ENCODE measurements at places on chromosomes 6 and 20. TPM values are rescaled to one million over a fixed set of nuclear protein-coding genes. Genes with fewer than 3 reads are reported as not detected.

SLC35F1 gene
- not detected for polyA plus RNA-seq

DNA sequence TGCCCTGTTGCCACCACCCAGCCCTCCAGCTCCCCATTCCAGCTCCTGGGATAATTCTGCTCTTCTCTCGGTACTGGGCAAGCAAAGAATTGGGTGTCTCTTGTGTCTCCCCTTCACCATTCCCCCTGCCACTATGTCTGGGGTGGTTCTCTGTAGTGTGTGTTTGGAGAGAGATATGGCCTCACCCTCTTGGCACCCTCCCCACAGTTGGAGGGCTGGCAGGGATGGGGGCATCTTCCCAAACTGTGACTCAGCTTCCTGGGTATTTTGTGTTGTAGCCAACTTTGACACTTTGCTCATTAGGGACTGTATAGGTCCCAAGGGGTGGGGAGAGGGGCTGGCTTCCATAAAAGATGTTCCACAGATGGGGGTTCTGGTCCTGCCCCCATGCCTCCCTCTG is 1.7 kb downstream of the TNXB start:
- H3K27ac ChIP-seq, result no peak overlapping the region
- H3K36me3 ChIP-seq, result no peaks in the 10 kb centered on the region
- DNase-seq, result no peak
- H3K4me1 ChIP-seq, result peaks cover 14% of the 10 kb centered on the region

GRCh38 chr6:157674061-157674460 is 149.0 kb upstream of the SNX9 start:
- no peaks in the 10 kb centered on the region for H3K36me3 ChIP-seq
- H3K27ac ChIP-seq, result no peak overlapping the region
- H3K4me1 ChIP-seq, result peaks cover 3% of the 10 kb centered on the region
- no peaks in the 10 kb centered on the region for H3K27me3 ChIP-seq

GRCh38 chr20:17679941-17680835 is 1.9 kb downstream of the RRBP1 start:
- H3K27ac ChIP-seq, result peak overlapping the region; percentile 43
- H3K4me3 ChIP-seq, result peak overlapping the region; percentile 4
- peaks cover 13% of the 10 kb centered on the region for H3K4me1 ChIP-seq
- DNase-seq, result peak; percentile 20

BMP5 gene
- polyA plus RNA-seq, result not detected

DNA sequence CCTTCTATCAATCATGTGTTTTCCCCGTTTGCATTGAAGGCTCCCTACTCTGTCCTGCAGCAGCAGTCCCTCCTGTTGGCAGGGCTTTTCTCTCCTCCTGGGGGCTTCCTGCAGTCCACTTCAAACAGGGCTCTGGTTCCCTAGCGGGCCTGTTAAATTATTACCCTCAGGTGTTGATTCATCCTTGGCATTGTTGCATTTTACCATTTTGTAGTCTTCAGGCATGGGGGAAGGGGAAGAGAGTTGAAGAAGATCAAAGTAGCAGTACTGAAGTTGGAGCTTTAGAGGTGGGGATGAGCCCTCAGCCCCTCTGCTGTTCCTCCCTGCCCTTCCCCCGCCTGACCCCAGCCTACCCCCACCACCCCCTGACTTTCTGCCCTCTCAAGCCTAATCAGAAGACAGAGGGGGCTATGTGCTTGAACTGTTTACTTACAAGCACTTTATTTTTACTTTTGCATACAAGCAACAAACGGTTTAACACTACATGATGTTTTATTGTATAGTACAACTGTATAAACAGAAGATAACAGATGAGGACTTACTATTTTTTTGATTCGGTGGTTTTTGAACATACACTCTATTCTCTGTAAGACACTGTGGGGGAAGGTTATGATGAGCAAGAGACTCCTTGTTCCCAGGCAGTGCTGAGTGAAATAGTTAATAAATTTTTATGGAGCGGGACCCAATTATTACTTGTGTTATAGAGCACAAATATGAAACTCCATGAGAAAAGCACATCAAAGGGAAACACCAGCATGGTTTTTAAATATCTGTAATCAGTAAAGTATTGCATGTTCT is 169.7 kb downstream of the EYA4 start:
- H3K4me3 ChIP-seq, result no peak overlapping the region
- no peaks in the 10 kb centered on the region for H3K36me3 ChIP-seq
- no peak overlapping the region for H3K27ac ChIP-seq
- no peaks in the 10 kb centered on the region for H3K27me3 ChIP-seq
- DNase-seq, result no peak

DNA sequence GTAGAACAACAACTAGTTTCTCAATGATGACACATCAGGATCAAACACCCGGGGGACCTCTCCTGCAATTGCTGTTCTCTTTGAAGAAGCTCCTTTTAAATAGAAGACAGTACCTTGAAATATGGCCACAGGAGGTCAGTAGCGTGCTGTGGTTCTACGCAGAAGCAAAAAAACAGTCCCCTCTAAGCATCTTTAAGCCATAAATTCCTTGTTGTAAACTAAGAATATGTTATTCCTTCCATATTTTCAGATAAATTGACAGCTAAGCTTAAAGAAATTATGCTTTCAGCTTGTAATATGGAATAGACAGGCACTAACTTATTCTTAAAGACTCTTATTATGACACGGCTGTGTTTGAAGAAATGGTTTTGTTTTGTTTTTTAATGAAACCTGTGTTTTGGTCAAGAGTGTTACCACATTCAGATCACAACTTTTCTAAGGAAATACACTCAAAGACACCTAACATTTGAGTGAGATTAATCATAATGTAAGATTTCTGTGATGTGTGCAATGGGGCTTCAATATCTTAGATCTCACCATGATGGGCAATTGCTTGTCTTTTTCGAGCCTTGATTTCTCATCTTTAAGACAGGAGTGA is 49.7 kb upstream of the IL20RA start:
- H3K27me3 ChIP-seq, result no peaks in the 10 kb centered on the region
- peak; percentile 39 for DNase-seq
- H3K4me1 ChIP-seq, result peaks cover 4% of the 10 kb centered on the region
- H3K4me3 ChIP-seq, result no peak overlapping the region
- H3K36me3 ChIP-seq, result no peaks in the 10 kb centered on the region

GRCh38 chr20:7231303-7231702 is 463.8 kb downstream of the BMP2 start:
- DNase-seq, result no peak
- no peak overlapping the region for H3K4me3 ChIP-seq
- no peaks in the 10 kb centered on the region for H3K4me1 ChIP-seq
- H3K36me3 ChIP-seq, result no peaks in the 10 kb centered on the region

GRCh38 chr20:63080411-63080810 is 73.6 kb upstream of the BHLHE23 start:
- H3K4me3 ChIP-seq, result no peak overlapping the region
- H3K36me3 ChIP-seq, result no peaks in the 10 kb centered on the region
- DNase-seq, result no peak
- H3K4me1 ChIP-seq, result no peaks in the 10 kb centered on the region
- no peak overlapping the region for H3K27ac ChIP-seq

COMMD7 gene
- 105 TPM for polyA plus RNA-seq

DNA sequence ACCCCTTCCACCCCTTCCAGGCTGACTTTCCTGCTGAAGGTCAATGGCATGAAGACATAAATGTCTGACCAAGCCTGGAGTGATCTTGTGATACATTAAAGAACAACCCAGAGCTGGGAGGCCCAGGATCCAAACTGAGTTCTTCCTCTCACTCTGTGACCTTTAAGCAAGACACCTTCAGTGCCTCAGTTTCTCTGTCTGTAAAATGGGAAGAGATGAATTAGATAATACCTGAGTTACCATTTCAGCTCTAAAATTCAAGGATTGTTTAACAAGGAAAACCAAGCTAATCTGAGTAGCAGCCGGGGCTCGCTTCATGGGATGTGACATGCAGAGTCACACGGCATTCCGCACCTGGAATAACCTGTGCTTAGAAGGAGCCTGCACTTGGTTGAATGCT is 7.0 kb upstream of the NFATC2 start:
- H3K27me3 ChIP-seq, result no peaks in the 10 kb centered on the region
- no peak for DNase-seq
- H3K36me3 ChIP-seq, result no peaks in the 10 kb centered on the region
- H3K4me3 ChIP-seq, result no peak overlapping the region
- no peaks in the 10 kb centered on the region for H3K4me1 ChIP-seq

GRCh38 chr6:6843057-6843627 is 254.6 kb downstream of the LY86 start:
- H3K27ac ChIP-seq, result no peak overlapping the region
- H3K27me3 ChIP-seq, result no peaks in the 10 kb centered on the region
- DNase-seq, result no peak
- no peaks in the 10 kb centered on the region for H3K4me1 ChIP-seq
- no peak overlapping the region for H3K4me3 ChIP-seq

- no peaks in the 10 kb centered on the region for H3K27me3 ChIP-seq
- DNase-seq, result no peak
- H3K4me3 ChIP-seq, result no peak overlapping the region
These were observed 298.8 kb downstream of the FOXA2 start for GRCh38 chr20:22285555-22285954.

- no peak for DNase-seq
- H3K27ac ChIP-seq, result no peak overlapping the region
- no peaks in the 10 kb centered on the region for H3K36me3 ChIP-seq
- H3K4me1 ChIP-seq, result no peaks in the 10 kb centered on the region
- no peaks in the 10 kb centered on the region for H3K27me3 ChIP-seq
- H3K4me3 ChIP-seq, result no peak overlapping the region
These were observed 1304.6 kb downstream of the EPHA7 start for GRCh38 chr6:92114797-92115196.

SLC17A1 gene
- not detected for polyA plus RNA-seq

GRCh38 chr6:34275128-34275804 is 26.5 kb upstream of the SMIM29 start:
- H3K36me3 ChIP-seq, result no peaks in the 10 kb centered on the region
- no peak overlapping the region for H3K4me3 ChIP-seq
- DNase-seq, result no peak
- no peaks in the 10 kb centered on the region for H3K4me1 ChIP-seq

DNA sequence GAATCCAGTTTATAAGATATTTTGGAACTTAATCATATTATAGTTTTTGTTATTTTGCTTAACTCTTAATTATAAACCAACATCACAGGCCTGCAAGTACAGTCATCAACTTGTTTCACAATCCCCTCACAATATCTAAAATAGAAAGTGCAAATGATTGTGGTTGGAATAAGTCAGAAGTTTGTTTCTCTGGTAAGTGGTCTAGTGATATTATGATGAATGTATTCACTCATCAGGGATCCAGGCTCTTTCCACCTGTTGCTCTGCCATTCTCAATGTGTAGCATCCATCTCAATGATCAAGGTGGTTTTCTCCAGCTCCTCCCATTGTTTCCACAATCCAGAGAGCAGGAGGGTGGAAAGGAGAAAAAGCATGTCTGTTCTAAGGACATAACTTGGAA is 54.2 kb downstream of the OPN5 start:
- no peak overlapping the region for H3K4me3 ChIP-seq
- H3K27ac ChIP-seq, result no peak overlapping the region
- no peaks in the 10 kb centered on the region for H3K27me3 ChIP-seq
- no peak for DNase-seq

DNA sequence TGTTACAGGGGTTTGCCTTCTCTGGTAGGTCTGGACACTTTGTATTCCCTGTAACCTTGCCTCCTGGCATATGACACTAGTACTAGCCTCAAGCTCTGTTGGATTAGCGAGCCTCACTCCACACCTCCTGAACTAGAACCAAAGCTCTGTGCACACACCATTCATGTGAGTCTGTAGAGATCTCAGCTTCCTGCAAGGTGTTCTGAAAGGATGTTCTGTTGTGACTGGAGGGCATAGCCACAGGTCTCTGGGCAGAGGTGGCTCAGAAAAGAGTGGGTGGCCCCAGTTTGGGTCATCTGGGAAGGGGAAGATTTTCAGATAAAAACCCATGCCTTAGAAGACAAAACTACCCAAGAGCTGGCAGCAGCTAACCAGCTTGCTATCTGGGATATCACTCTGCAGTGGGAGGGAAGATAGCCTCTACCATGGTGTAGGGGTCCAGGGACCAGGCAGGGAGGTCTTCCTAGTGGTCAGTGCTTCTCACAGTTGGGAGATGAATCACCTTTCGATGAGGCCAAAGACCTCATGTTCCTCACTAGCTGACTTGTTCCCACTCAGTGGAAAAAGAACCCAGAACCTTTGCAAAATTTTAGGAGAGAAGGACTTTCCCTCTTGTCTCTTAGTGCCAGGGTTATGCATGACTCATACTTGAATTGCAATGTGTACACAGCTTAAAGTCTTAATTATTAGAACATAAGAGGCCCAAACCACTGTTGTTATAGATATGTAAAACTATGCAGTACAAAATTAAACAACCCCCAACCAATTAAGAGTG is 41.4 kb downstream of the HLA-F start:
- H3K27me3 ChIP-seq, result peaks cover 5% of the 10 kb centered on the region
- H3K36me3 ChIP-seq, result no peaks in the 10 kb centered on the region
- H3K4me3 ChIP-seq, result no peak overlapping the region
- no peak for DNase-seq
- no peaks in the 10 kb centered on the region for H3K4me1 ChIP-seq

DNA sequence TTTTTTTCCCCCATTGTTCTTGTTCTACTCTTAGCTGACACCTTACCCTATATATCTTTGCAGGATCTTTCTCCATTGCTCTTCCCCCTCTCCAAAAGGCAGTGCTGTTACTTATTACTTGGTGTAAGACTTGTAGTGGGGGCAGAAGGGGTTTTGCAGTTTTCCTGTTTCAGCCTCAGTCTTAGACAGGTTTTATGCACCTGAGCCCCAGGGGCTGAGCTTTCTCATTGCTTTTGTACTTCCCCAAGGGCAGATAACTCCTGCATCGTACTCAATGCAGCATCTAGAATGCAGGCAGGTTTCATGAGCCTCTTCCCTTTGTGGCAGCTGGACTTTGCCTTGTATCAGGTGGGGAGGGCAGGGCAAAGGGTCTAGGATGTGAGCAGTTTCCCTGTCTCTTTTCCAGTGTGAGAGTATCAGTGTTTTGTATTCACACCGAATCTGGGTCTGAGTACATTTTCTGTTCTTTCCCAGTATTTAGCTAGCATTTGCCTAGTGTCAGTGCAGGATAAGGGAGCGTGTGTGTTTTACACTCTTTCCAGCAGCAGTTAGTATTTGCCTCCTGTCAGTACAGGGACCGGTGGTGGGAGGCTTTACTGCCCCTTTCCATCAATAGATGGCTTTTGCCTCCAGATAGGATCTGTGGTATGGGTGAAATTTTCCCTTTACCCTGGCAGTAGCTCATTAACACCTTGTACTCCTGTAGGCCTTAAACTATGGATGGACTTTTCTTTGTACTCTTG is 19.6 kb downstream of the CYB5R4 start:
- H3K36me3 ChIP-seq, result no peaks in the 10 kb centered on the region
- no peak overlapping the region for H3K4me3 ChIP-seq
- no peak overlapping the region for H3K27ac ChIP-seq
- H3K27me3 ChIP-seq, result no peaks in the 10 kb centered on the region

DNA sequence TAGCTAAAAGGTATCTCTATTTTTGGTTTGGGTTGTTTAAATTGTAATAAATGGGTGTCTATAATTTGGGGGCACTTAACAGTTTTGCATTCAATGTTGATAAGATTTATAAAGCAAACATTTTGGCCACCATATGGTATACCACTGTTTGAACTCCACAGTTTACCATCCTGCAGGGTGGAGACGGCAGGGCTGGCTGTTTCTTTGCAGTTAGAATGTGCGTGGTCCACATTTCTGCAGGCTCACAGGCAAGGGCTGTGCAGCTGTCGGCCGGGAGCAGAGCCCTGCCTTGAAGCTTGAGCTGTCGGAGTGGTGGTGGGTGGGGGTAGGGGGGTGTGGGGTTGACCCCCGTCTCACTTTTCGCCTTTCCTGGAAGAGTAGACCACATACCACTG is 135.9 kb downstream of the CDH4 start:
- no peak for DNase-seq
- H3K4me1 ChIP-seq, result no peaks in the 10 kb centered on the region
- H3K27me3 ChIP-seq, result no peaks in the 10 kb centered on the region
- no peak overlapping the region for H3K4me3 ChIP-seq
- H3K27ac ChIP-seq, result no peak overlapping the region

MDFI gene
- polyA plus RNA-seq, result not detected
